MM.1S (cell line): ENCODE measurements at places on chromosomes 5 and 9.

GRCh38 chr5:98319299-98320011 lies 454.0 kb upstream of the RGMB start:
- no peaks in the 10 kb centered on the region for H3K4me1 ChIP-seq
- no peaks in the 10 kb centered on the region for H3K36me3 ChIP-seq
- H3K27ac ChIP-seq = no peak overlapping the region
- no peak overlapping the region for H3K4me3 ChIP-seq
- DNase-seq = no peak

GRCh38 chr5:1792842-1793266 lies 6.8 kb downstream of the MRPL36 start:
- H3K4me3 ChIP-seq = peak overlapping the region; percentile 51
- DNase-seq = peak; percentile 98
- peak overlapping the region; percentile 94 for H3K27ac ChIP-seq
- no peaks in the 10 kb centered on the region for H3K27me3 ChIP-seq
- peaks cover 21% of the 10 kb centered on the region for H3K4me1 ChIP-seq

DNA sequence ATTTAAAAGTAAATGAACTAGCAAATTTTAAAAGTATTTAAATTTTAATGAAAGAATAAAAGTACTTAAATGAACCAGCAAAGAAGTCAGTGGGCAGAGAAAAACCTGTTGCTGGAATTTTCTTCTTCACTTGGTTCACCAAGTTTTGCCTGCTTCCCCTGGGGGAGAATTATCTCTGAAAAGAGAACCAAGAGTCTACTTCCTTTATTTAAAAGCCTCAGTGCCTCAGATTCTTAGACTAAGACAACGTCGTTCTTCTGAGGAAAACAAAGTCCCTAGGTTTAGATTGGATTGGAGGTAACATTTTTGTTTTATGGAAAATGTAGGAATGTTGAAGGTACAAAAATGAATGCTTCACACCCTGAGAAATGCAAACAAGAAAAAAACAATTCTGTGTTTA lies 7.4 kb upstream of the KLF4 start:
- no peak for DNase-seq
- no peaks in the 10 kb centered on the region for H3K27me3 ChIP-seq
- H3K4me1 ChIP-seq = no peaks in the 10 kb centered on the region
- no peak overlapping the region for H3K27ac ChIP-seq
- no peak overlapping the region for H3K4me3 ChIP-seq

DNA sequence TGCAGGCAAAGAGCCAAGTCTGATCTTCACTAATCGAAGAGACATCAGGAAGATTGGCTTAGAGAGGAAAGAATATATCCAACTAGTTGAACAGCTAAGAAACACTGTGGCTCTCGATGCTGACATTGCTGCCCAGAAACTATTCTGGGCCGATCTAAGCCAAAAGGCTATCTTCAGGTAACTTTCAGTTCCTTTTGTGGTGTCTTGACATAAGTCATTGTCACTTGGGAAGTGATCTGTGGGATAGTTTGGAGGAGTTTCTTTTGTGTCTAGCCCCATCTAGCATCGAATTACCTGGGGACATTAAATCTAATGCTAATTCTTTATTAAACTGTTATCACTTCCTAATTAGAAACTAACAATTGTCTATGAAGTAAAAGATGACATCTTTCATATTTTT lies 24.0 kb downstream of the VLDLR start:
- peak overlapping the region; percentile 65 for H3K27ac ChIP-seq
- peaks cover 23% of the 10 kb centered on the region for H3K4me1 ChIP-seq
- peak overlapping the region; percentile 24; the same call in 1 of the 2 replicates for H3K4me3 ChIP-seq
- peak; percentile 78 for DNase-seq
- no peaks in the 10 kb centered on the region for H3K27me3 ChIP-seq

GRCh38 chr9:114184071-114184470 lies 28.7 kb downstream of the COL27A1 start:
- H3K27me3 ChIP-seq = peaks cover 5% of the 10 kb centered on the region; the same call in 1 of the 2 replicates
- no peak for DNase-seq
- H3K36me3 ChIP-seq = no peaks in the 10 kb centered on the region
- no peak overlapping the region for H3K27ac ChIP-seq
- H3K4me1 ChIP-seq = no peaks in the 10 kb centered on the region

DNA sequence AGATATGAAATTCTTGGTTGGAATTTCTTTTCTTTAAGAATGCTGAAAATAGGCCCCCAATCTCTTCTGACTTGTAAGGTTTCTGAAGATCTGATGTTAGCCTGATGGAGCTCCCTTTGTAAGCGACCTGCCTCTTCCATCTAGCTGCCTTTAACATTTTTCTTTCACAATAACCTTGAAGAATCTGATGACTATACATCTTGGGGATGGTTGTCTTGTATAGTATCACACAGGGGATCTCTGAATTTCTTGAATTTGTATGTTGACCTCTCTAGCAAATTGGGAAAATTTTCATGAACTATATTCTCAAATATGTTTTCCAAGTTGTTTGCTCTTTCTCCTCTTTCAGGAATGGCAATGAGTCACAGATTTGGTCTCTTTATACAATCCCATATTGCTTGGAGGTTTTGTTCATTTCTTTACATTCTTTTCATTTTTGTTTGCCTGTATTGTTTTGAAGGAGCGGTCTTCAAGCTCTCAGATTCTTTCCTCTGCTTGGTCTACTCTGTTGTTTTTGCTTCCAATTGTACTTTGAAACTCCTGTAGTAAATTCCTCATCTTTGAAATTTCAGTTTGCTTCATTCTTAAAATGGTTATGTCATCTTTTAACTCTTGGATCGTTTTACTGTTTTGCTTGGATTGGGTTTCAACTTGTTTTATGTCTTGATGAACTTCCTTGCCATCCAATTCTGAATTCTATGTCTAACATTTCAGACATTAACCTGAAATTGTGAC lies 245.2 kb upstream of the TARS1 start:
- no peaks in the 10 kb centered on the region for H3K4me1 ChIP-seq
- H3K36me3 ChIP-seq = no peaks in the 10 kb centered on the region
- H3K4me3 ChIP-seq = no peak overlapping the region
- no peaks in the 10 kb centered on the region for H3K27me3 ChIP-seq

GRCh38 chr5:30765227-30765626 lies 428.3 kb upstream of the CDH6 start:
- H3K27me3 ChIP-seq = no peaks in the 10 kb centered on the region
- no peaks in the 10 kb centered on the region for H3K4me1 ChIP-seq
- H3K4me3 ChIP-seq = no peak overlapping the region
- H3K27ac ChIP-seq = no peak overlapping the region
- no peak for DNase-seq
- H3K36me3 ChIP-seq = no peaks in the 10 kb centered on the region

- H3K27me3 ChIP-seq = no peaks in the 10 kb centered on the region
- H3K4me1 ChIP-seq = 0 out of 2 replicates have a peak, but pooled peaks cover 6% of the 10 kb centered on the region
- DNase-seq = no peak
- H3K4me3 ChIP-seq = no peak overlapping the region
- H3K27ac ChIP-seq = no peak overlapping the region
- H3K36me3 ChIP-seq = no peaks in the 10 kb centered on the region
Observed at GRCh38 chr9:128296340-128297220, 20.5 kb downstream of the SWI5 start.

GRCh38 chr5:141596867-141597266 lies 21.9 kb downstream of the DIAPH1 start:
- H3K27me3 ChIP-seq = no peaks in the 10 kb centered on the region
- no peak for DNase-seq
- H3K4me1 ChIP-seq = peaks cover 16% of the 10 kb centered on the region
- H3K36me3 ChIP-seq = no peaks in the 10 kb centered on the region

DNA sequence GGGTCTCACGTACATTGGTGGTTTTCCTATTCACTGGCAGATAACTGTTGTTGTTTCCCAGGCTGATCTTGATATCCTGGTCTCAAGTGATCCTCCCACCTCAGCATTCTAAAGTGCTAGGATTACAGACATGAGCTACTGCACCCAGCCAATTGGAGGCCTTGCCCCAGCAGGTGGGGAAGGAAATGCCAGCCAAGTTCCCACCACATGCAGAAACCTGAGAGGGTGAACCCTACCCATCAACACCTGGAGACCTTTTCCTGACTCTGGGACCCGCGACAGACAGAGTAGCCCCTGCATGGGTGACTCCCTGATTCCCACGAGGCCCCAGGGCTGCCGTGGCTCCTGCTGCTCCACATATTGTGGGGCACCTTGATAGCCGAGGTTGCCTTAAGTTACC lies 107.7 kb downstream of the GDA start:
- H3K4me1 ChIP-seq = no peaks in the 10 kb centered on the region
- H3K4me3 ChIP-seq = no peak overlapping the region
- no peak overlapping the region for H3K27ac ChIP-seq
- H3K27me3 ChIP-seq = no peaks in the 10 kb centered on the region
- DNase-seq = no peak

DNA sequence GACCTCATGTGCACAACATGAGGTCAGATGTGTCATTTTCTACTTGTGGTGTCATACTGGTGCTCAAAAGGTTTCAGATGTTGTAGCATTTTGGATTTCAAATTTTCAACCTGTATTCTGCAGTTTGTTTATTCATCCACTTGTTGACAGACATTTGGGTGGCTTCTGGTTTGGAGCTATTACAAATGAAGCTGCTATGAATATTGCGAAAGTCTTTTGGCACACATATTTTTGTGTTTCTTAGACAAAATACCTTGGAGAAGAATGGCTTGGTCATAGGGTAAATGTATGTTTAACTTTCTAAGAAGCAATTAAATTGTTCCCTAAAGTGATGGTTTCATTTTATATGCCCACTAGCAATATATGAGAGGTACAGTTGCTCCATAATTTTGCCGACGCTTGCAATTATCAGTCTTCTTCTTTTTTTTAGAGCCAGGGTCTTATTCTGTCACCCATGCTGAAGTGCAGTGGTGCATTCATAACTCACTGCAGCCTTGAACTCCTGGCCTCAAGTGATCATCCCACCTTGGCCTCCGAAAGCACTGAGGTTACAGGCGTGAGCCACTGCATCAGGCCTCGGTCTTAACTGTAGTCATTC lies 70.7 kb upstream of the TRPC7 start:
- no peak overlapping the region for H3K27ac ChIP-seq
- H3K4me1 ChIP-seq = no peaks in the 10 kb centered on the region
- H3K27me3 ChIP-seq = no peaks in the 10 kb centered on the region
- H3K4me3 ChIP-seq = no peak overlapping the region

- peaks cover 76% of the 10 kb centered on the region for H3K27me3 ChIP-seq
- H3K36me3 ChIP-seq = no peaks in the 10 kb centered on the region
- H3K4me1 ChIP-seq = no peaks in the 10 kb centered on the region
- no peak for DNase-seq
- H3K4me3 ChIP-seq = no peak overlapping the region
- H3K27ac ChIP-seq = no peak overlapping the region
Observed at GRCh38 chr9:134929193-134930158, 11.8 kb upstream of the FCN1 start.

DNA sequence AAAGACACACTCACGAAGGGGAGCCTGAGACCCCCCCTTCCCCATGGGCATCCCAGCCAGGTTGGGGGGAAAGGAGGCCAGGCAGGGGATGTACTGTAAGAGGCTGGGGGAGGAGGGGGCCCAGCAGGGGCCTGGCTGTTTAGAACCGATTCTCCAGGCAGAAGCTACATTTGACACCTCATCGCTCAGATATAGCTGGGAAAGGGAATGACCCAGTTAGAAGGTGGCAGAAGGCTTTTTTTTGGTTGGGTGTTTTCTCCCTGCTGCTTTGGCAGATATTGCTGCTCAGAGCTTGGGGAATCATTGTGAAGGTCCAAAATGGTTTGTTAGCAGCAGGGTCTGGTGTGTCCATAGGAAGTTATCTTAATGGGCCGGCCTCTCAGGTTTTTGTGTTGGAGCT lies 6.0 kb downstream of the CDX1 start:
- no peaks in the 10 kb centered on the region for H3K36me3 ChIP-seq
- DNase-seq = no peak
- H3K4me3 ChIP-seq = no peak overlapping the region
- H3K27me3 ChIP-seq = peaks cover 22% of the 10 kb centered on the region
